ENCODE measurements at places on chromosomes 11 and 22.

- peak; percentile 31 for DNase-seq
Observed at GRCh38 chr11:8683115-8683807, 669 bp downstream of the RPL27A start.

- DNase-seq: no peak
Observed at GRCh38 chr22:43747877-43748276, 64.2 kb downstream of the EFCAB6 start.

DNA sequence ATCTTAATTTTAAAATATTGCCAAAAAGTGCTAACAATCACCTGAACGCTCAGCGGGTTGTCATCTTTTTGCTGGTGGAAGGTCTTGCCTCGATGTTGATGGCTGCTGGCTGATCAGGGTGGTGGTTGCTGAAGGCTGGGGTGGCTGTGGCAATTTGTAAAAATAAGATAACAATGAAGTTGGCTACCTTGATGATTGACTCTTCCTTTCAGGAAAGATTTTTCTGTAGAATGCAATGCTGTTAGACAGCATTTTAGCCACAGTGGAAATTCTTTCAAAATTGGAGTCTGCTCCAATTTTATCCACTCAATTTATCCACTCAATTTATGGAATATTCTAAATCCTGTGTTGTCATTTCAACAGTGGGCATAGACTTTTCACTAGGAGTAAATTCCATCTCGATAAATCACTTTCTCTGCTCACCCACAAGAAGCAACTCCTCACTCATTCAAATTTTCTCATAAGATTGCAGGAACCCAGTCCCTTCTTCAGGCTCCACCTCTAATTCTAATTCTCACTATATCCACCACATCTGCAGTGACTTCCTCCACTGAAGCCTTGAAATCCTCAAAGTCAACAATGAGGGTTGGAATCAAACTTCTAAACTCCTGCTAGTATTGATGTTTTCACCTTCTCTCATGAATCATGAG lies 78.8 kb downstream of the LINC01488 start:
- peak; percentile 2 for DNase-seq

- DNase-seq: peak; percentile 54
Observed at GRCh38 chr22:42895087-42895486, 38.0 kb upstream of the ARFGAP3 start.

- DNase-seq: no peak
Observed at GRCh38 chr22:20955548-20955947, 11.5 kb upstream of the AIFM3 start.

GRCh38 chr22:20384865-20385264 lies 9.1 kb upstream of the ZNF74 start:
- DNase-seq: no peak

DNA sequence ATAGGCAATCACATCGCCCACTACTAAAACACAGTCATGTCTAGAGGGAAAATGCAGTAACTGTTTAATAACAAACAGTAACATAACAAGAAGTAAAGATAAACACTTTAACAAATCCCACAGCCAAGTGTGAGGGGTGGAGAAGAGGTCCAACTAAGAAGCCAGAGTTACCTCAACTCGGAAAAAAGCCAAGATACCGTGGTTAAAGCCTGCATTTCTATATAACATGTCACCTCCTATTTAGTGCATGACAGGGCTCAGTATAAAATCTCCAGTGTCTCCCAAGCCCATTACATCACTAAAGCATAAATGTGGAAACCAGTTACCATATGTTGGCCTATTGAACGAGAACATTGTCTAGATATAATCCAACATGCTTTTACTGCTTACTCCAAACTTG lies 281.7 kb downstream of the LRRC4C start:
- DNase-seq: no peak

DNA sequence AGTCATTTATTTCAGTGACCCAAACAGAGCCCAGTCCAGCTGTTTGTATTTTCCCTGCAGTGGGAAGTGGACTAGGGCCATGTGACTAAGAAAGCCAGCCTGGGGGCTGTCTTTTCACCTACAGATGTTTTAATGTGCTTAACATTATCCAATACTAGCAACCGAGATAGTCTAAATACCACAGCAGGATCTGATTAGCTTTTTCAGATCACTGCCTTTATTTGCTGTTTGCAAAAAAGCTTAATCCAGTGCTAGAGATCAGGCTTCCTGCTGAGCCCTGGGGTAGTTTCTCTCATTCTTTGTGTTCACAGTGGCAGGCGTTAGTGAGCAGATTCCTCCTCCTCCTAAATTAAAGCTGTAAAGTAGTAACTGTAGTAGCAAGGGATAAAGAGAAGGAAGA lies 35.0 kb downstream of the ZC3H12C start:
- no peak for DNase-seq

DNA sequence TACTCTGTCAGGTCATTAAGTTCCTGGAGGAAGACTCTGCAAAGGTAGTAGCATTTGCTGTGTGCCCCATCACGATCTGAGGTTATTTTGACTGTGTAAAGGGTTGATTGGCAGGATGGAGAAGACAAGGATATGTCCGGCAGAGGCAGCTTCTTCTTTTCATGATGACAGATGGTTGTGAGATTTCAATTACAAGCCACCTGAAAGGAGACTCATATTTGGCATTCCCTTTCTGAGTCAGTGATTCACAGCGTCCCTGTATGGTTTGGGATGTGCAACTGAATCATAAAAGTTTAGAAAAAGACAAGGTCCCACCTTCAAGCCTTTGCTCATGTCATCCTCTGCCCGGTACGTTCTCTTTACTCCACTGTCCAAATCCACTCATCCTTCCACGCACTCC lies 113.4 kb downstream of the MTNR1B start:
- DNase-seq: no peak

- DNase-seq: no peak
Observed at GRCh38 chr11:125201525-125202141, 37.1 kb downstream of the PKNOX2 start.

DNA sequence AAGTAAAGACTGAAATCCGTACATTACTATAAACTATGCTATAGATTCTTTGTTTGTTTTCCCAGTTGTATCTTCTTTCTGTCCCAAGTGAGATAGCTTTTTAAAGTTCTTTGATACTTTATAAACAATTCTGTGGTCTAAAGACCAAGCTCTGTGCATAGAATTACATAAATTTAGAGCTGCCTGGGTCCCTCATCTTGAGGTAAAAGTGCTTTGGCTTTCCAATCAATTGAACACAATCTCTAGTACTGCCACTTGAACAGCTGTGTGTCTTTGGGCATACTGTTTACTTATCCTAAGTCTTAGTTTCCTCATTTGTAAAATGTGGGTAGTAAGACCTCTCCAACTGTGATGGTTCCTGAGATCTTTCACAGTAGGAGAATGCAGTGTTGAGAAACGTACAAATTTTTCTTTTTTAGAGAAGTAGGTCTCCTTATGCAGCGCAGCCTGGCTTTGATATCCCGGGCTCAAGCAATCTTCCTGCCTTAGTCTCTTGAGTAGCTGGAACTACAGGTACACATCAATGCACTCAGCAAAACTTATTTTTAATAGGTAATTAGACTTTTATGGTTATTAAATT lies 2.5 kb upstream of the EED start:
- no peak for DNase-seq

DNA sequence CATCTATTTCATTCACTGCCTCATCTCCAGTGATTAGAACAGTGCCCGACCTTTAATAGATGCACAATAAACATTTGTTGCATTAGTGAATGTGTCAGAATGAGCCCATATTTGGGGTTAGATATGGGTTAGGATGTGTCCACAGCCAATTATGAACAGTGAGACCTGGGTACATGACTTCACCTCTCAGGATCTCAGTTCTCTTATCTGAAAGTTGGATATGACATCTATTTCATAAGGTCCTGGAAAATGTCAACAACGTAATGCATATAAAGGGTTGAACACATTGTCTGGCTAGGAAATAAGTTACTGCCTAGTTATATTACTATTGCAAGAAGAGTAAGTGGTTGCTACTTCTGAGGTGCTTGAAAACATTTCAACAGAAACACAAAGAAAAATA lies 79.7 kb upstream of the LDLRAD3 start:
- peak; percentile 55 for DNase-seq

DNA sequence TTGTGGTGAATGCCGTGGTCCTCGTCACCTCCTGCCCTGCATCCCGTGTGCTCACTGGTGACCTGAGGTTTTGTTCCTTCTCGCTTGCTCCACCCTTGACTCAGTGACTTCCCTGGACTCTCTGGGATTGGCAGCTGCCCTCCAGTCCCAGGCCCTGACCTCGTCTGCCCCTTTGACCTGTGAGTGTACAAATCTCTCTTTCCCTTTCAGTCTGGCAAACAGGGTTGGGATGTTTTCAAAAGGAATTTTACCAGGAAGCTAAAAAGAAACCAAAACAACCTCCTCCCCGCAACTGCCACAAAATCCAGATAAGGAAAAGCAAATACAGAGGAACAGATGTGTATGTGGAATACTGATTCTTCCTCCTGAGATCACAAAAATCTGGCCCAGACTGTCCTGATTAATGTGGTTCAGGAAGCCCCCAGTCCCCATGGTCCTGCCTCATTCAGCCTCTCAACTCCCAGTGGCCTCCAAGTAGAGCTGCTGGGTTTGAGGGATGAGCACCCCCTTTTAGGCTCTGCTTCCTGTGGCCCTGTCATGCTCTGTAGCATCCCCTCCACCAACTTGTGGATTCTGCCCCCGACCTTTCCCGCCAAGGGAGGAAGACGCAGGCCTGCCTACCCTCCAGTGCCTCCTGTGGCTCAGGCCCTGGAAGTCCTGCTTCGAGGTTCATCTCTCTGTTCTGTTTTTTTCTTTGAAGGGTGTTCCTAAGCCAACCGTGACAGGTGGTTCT lies 15.2 kb downstream of the ROBO4 start:
- DNase-seq: no peak

DNA sequence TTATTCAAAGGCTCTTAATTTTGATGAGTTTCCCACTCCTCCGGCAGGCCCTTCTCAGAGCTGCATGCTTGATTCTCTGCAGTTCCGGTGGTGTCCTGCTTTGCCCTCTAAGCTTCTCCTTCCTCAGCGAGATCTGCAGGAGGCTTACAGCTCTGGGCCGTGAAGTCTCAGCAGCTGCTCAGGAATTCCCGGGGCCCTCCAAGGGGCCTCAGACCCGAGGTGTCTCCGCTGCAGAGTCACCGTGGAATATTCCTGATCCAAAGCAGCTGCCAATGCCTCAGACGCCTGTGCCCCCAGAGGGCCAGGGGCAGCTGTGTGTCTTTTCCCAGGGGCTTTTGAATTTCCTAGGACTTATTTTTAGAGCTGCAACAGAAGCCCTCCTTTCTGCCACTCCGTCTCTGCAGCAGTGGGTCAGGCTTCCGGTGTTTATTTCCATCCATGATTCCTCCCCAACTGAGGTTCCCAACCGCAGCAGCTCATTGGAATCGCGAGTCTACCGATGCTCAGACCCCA lies 37.2 kb downstream of the RPS6KA4 start:
- peak; percentile 21 for DNase-seq

All from amniotic epithelial cell (primary cell).